Stimulated activated CD4-positive, alpha-beta T cell treated with anti-CD3 and anti-CD28 coated beads, Interleukin-1b, Interleukin-23, amount 100 ng/mL, for 24 hours (primary cell): ENCODE measurements at places on chromosomes 16 and 17.

GRCh38 chr16:13507530-13507929, 412.4 kb upstream of the ERCC4 start:
- no peak for DNase-seq

DNA sequence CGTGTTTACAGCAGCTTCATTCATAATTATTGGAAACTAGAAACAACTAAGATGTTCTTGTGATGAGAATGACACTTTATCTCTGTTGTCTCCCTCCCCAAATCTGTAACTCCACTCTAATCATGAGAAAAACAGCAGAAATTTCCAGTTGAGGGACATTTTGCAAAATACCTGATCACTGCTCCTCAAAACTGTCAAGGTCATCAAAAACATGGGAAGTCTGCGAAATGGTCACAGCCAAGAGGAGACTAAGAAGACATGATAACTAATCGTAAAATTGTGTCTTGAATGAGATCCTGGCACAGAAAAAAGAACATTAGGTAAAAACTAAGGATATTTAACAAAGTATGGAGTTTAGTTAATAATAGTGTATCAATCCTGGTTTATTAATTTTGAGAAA, 204.2 kb downstream of the CYLD start:
- DNase-seq = no peak

DNA sequence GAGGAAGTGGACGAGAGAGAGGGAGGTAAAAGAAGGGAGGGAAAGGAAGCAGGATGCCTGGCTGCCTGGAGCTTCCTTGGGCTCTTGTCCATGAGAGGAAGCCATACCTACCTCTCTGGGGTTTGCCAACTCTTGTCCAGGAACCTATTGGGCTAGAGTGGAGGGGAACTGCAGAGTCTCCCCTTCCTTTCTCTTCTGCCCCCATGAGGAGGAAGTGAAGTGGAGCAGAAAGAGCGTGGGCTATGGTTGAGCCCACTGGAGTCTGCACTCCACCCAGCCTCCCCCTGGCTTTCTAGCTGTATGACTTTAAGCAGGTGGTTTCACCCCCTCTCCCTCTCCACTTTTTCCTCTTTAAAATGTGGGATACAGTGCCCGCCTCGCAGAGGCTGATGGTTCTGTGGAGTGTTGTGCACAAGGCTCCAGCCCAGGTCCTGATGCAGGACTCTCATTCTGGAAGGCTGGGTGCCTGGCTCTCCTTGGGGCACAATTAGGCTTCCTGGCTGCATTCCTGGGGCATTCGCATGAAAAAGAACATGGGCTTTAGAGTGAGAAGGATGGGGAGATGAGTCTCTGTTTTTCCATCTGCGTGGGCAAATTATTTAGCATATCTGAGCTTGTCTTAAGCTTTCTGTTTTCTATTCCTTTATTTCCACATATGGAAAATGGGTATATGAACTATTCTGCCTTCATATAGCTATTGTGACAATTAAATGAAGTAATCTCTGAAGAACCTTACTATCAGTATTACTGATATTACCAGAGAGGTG, 40.7 kb downstream of the HLF start:
- no peak for DNase-seq

- DNase-seq = no peak
Measured at GRCh38 chr17:245020-245419, 63.6 kb upstream of the DOC2B start.

GRCh38 chr17:81050645-81051625, 16.0 kb downstream of the BAIAP2 start:
- no peak for DNase-seq

DNA sequence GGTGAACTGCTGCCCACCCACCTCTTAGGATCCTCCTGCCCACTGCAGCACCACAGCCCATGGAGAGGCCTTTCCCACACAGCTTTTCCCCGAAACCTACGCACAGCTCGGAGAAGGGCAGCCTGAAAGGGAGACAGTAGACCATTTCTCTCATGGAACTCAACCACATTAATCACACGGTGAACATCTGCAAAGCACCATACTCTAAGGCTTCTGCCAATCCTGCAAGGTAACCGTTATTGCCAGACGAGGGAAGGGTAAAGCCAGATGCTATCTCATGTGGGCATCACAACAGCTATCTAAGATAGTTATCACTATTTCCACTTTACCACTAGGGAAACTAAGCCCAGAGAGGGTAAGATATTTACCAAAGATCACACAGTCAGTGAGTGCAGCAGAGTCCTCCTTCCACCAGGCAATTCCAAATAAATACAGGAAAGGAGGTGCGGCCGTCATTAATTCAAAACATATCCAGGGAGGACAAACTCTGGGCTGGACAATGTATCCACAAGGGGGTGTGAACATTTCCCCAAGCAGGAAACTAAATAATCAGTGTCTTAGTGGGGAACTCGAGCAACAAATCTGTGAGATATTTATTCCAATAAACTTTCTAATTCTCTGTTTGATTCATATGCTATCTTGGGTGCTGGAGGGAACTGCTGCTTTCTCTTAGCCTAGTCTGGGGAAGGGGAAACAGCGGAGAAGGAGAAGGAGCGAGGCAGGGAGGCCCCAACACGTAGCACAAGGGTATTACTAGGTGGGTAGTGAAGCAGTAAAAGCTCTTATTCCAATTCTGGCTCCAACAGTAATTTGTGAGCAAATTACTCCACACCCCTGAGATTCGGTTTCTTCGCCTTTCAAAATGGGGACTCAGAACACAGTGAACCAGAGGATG, 723 bp downstream of the TMEM186 start:
- DNase-seq = no peak

DNA sequence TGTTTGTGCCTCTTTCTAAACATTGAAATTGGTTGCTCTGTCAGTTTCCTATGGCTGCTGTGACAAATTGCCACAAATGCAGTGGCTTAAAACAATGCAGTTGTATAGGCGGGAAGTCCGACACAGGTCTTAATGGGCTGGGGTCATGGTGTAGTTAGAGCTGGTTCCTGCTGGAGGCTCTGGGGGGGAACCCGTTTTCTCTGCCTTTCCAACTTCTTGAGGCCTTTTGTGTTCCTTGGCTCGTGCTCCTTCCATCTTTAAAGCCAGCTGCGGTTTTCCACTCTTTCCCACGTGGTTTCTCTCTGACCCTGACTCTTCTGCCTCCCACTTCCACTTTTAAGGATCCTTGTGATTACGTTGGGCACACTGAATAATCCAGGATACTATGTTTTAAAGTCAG, 12.5 kb downstream of the EPN2 start:
- no peak for DNase-seq

DNA sequence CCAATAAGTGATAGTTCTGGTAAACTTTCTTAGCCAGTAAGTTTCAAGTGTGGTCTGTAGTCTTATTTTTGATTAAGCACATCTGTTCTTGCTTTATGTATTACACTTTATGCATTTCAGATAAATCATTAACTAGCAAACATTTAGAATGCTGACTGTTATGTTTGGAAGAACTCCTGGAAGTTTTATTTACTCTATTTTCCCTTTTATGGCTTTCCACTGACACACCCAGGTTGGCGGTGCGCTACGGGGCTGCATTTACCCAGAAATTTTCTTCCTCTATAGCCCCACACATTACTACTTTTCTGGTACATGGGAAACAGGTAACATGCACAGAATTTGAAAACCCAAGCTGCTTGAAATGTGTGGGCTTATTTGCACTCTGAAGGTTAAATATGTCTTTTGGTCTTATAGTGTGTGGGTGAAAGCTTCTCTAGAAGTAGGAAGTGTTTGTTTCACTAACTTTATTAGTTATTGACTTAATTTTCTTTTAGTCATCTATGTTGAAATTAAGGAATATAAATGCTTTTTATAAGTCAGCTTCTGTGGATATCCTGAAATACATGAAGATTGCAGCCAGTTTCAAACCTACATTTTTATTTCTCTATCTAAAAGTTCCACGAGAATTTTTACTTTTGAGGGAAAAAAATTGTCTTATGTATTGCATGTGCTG, 203.7 kb downstream of the PHKB start:
- no peak for DNase-seq

GRCh38 chr17:77281904-77282367, 141.2 kb downstream of the SEC14L1 start:
- no peak for DNase-seq

GRCh38 chr17:76654408-76654807, 10.9 kb upstream of the ST6GALNAC1 start:
- DNase-seq = no peak

DNA sequence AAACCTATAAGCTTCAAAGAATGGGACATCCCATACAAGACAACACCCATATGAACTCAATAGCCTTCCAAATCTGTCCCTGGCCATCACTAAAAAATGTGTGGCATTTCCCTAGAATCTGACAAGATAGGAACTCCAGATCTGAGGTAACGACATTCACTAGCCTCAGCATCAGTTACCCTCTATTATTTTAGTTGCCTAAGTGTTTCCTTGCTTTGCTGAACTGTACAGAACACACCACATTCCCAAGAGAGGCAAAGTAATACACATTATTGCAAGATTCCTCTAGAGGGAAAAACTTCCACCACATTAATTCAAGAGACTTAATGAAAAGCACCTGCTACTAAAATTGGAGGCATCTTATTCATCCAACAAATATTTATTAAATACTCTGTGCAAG, 5.0 kb downstream of the LSM12 start:
- no peak for DNase-seq

DNA sequence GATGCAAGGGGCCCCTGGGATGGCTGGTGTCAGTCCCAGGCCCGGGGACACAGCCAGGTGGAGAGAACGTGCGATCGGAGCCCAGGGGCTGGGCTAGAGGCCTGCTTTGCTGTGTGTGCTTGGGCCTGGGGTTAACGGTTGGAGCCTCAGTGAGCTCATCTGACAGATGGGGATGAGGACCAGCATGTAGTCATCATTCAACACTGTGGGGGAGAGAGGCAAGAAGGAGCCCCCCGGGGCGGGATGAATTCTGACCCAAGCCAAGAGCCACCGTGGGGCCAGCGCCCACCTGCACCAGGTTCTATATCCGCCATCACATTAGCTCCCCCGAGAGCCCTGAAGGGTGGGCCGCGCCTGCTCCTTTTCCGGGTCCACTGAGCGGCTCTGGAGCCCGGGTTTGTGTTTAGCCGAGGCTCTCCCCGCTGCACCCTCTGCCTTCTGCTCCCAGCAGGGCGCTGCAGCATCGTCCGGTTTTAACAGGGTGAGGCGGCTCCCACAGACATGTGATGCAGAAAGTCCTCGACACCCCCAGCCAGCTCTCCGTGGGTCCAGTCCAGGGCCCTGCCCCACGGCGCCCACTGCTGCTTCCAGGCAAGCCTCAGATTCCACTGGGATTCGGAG, 365.7 kb downstream of the SEC14L1 start:
- no peak for DNase-seq

DNA sequence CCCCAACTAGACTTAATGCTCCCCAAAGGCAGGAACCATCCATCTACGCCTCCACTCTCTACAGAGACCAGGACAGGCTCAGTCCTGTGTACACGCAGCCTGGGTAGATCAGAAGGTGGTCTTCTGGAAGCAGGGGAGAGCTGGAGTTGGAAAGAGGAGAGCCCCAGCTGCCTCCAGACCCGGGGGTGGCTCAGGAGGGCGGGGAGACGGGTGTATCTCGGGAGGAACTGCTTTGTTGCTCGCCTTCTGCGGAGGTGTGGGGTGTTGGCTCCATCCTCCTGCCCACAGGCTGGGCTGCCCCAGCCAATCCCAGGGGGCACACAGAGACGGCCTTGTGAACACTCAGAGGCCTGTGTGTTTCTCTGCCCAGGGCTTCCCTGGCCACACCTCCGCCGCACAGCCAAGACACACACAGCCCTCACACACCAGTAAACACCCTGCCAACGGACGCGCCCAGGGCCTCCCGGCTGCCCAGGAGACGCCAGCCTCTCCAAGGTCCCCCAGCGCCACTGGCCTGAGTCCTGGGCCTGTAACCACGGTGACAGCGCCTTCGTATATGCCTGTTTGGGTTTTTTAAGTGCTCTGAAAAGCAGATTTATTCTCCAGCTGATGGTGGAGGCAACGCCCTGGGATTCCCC, 143.4 kb upstream of the CDC42EP4 start:
- no peak for DNase-seq

- no peak for DNase-seq
Measured at GRCh38 chr17:74391771-74392170, 24.5 kb downstream of the GPR142 start.

- peak; percentile 48 for DNase-seq
Measured at GRCh38 chr17:56834380-56835263, 671 bp downstream of the DGKE start.

DNA sequence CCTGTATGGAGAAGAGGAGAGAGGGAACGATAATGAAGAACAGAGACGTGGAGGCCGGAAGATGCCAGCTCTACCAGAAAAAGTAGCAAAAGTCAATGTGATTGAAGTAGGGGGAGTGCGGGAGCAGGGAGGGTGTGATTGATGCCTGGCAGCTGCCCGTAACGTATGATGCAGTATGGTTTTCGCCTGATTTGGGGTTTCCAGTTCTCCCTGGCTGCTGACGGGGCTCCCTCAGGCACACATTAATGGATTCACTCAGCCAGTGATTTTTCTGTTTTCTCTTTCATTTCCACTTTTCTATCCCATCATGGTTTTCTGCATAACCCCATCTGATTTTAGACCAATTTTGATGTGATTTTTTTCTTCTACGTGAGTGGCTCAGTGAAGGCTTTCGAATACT, 62.1 kb downstream of the PRKCA start:
- DNase-seq = no peak

GRCh38 chr17:17693253-17694168, 12.3 kb downstream of the RAI1 start:
- DNase-seq = no peak

DNA sequence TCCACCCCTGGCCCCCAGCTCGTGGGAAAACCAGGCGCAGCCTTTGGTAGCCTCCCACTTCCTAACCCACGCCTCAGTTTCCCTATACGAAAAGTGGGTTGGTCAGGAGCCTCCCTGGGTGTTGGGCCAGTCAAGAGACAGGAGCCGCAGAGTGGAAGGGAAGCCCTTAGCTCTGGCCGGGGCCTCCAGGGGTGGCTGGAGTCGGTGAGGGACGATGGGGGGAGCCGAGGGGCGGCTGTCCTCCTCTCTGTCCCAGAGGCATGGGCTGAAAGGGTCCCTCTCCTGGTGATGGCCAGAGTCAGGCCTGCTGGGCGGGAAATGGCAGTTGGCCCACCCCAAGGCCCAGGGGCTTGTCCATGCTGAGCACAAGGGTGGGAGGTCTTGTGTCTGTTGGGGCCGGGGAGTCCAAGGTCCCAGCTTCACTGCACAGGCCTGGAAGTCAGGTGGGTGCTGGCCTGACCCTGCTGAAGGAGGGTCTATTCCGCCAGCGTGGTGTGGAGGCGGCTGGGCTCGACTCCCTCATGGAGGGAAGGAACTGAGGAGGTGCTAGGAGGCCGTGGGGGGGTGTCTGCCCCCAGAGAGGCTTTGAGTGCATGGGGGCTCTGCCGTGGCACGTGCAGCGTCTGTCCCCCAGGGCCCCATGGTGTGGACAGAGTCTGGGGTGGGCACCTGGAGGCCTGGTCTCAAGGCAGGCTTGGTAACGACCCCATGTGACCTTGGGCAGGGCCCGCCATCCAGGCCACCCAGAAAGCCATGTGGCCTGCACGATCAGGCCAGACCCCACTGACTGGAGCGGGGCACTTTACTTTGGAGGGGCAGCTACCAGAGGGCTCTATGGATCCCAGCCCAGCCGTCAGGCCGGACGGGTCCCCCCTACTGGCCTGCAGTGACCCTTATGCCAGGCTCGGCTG, 1.1 kb downstream of the SLC16A3 start:
- no peak for DNase-seq

- no peak for DNase-seq
Measured at GRCh38 chr16:57627184-57627871, 1.1 kb upstream of the ADGRG1 start.
